ENCODE measurements at places on chromosomes 1 and 21. TPM values are rescaled to one million over a fixed set of nuclear protein-coding genes. Genes with fewer than 3 reads are reported as not detected.
A peak's percentile ranks its signal among the peaks of the same experiment; 100 is the strongest.

DNA sequence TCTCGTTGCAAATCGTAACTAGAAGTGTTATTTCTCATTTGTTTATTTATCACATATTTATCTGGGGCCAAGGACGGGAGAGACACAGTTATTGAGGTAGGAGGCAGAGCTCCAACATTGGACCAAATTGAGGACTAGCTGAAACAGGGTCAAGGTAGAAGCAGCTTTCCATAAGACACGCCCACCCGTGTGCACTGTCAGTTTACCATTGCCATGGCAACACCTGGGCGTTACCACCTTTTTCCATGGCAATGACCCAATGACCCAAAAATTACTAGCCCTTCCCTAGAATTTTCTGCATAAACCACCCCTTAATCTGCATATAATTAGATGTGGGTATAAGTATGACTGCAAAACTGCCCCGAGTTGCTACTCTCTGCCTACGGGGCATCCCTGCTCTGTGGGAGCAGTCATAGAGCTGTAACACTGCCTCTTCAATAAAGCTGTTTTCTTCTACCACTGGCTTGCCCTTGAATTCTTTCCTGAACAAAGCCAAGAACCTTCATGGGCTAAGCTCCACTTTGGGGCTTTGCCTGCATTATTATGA, 72.7 kb downstream of the FBXO2 start:
- DNase-seq = no peak

DNA sequence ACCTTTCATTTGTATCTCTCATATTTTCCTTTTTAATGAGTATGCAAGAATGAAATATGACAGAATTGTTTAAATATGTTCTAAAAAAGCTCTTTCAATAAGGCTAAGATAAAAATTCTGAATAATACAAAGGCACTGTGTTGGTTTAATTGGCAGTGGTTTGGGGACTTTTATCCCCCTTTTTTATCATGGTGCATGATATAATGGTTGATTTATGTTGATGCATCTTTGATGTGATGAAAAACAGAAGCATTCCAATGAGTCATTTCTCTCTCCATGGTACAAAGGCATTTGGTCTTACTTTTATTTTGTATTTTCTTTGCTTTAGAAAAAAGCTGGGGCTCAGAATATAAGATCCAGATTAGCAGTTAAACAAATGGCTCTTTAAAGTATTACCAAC, 127.2 kb upstream of the GREM2 start:
- DNase-seq = no peak

DNA sequence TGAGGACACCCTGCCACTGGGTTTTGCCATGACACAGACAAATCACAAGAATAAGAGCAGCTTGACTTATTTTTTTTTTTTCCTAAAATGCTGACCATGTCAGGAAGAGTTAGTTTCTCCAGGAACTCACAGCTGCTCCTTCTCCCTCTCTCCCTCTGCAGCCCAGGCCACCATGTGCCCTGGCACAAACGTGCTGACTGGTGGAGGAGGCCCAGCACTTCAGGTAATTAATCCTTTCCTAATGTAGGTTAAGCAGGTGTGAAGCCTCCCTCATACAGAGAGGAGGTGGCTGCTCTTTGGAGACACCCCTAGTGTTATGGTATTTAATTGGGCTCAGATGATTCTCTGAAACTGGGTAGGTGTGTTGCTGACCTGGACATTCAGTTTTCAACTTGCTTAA, 129.8 kb upstream of the USH2A start:
- DNase-seq = no peak

GRCh38 chr1:203026666-203027663, 674 bp downstream of the PPFIA4 start:
- DNase-seq = no peak

- no peak for DNase-seq
Observed at GRCh38 chr1:4444086-4444485, 210.3 kb upstream of the AJAP1 start.

DNA sequence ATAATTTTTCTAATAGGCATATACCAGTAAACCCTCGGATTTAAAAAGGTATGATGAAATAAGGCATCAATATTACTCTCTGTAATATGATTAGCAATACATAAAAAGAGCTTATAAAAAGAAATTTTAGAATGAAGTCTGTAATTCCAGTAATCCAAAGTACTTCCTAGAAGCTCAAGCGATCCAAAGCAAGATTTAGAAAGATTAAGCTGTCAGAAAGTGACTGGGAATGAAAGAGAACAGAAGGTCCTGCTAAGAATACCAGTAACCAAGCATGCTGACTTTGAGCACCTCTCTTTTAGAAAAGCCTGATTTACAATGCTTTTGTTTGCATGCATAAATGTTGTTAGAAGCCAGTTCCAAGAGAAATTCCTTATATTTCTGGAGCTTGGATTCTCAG, 125.1 kb downstream of the GIPC2 start:
- DNase-seq = no peak

- peak; percentile 62 for DNase-seq
Observed at GRCh38 chr1:201937624-201938213, 8.6 kb downstream of the LMOD1 start.

GRCh38 chr1:81805537-81806431, 5.0 kb downstream of the ADGRL2 start:
- no peak for DNase-seq

DNA sequence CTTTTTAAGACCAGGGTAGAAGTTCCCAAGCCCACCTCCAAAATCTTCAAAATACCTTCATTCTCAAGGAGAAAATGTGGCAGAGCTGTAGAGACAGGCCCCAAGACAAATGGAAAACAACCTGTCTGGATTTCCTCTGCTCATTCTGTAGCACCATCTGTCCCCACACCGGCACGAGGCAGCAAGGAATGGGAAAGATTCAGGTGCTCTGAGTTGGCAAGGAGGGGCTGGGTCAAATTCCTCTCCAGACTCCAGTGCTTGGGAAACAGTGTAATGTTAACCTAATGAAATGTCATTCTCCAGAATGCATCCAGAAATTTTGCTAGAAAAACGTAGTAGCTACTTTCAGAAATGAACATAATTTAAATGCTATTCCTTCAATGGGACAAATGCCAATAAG, 9.3 kb downstream of the PABPC4 start:
- DNase-seq = no peak

DNA sequence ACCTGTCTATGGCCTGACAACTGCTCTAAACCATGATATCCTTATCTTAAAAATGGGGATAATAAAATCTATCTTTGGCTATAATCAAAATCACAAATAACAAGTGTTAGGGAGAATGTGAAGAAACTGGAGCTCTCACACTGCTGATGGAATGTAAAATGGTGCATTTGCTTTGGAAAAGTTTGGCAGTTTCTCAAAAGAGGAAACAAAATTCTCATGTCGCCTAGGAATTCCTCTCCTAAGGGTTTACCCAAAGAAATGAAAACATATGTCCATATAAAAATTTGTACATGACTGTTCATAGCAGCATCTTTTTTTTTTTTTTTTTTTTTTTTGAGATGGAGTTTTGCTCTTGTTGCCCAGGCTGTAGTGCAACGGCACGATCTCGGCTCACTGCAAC, 64.3 kb downstream of the ZNF281 start:
- DNase-seq = no peak

GRCh38 chr1:8524627-8525157, 206.8 kb downstream of the SLC45A1 start:
- no peak for DNase-seq

DNA sequence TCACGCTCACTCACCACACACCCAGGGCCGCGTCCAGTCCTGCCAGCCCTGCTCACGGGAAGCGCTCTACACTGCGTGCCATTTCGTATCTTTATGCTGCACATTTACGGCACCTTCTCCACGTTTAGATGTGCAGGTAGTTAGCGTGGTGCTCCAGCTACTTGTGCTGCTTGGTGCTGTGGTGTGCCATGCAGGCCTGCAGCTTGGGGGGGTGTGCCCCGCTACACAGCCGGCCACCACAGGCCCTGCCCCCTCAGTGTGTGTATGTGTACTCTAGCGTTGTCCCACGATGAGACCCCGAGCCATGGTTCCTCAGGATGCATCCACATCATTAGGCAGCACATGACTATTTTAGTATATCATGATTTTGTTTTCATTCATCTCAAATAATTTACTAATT, 38.3 kb downstream of the SNAP47 start:
- DNase-seq = no peak

GRCh38 chr1:216903382-216903740, 180.1 kb upstream of the ESRRG start:
- peak; percentile 91 for DNase-seq

DNA sequence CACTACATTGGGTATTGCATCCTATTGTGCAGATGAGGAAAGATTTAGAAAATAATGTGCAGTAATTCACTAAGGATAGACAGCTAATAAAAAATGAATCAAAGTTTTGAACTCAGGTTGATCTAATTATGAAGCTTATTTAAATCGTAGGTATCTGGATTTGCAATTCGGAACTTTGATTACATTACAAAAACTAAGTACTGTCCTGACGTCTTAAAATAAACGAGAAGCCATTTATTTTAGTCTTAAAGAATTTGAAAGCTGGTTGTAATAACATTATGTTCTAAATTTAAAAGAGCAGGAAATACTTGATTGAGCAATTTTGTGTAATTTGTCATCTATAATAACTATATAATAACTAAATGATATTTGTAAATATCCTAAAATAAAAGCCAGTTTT, 235.9 kb downstream of the TPR start:
- DNase-seq = no peak

- DNase-seq = no peak
Observed at GRCh38 chr1:25907601-25908000, 1.4 kb upstream of the STMN1 start.

DNA sequence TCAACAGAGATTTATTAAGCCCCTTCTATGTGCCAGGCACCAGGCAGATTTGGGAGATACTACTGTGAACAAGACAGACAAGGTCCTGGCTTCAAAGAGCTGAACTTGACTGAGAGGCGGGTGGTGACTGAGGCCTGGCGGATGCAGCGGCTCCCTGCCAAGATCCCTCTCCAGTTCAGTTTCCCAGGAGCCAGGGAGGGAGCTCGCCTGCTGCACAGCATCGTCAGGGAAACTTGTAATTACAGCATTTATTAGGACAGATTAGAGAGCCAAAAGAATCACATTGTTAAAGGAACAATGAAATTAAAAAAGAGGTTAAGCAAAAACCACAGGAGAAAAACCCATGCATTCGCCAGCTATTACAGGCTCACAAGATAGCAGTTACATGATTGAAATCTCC, 55.3 kb downstream of the ETS2 start:
- no peak for DNase-seq

Gene ZNF593OS
- polyA plus RNA-seq = not detected

Gene CELA3B
- not detected for polyA plus RNA-seq

Gene TAF12
- 38.2 TPM for polyA plus RNA-seq

Gene ZBTB48
- polyA plus RNA-seq = 14.5 TPM

Gene ACTL8
- polyA plus RNA-seq = not detected

Gene KLHDC7A
- polyA plus RNA-seq = not detected

Gene FOXO6
- not detected for polyA plus RNA-seq

Gene CNIH3
- 6.4 TPM for polyA plus RNA-seq

Gene FCRL5
- not detected for polyA plus RNA-seq

Gene ALX3
- not detected for polyA plus RNA-seq
